ENCODE measurements at places on chromosomes 4 and X.

DNA sequence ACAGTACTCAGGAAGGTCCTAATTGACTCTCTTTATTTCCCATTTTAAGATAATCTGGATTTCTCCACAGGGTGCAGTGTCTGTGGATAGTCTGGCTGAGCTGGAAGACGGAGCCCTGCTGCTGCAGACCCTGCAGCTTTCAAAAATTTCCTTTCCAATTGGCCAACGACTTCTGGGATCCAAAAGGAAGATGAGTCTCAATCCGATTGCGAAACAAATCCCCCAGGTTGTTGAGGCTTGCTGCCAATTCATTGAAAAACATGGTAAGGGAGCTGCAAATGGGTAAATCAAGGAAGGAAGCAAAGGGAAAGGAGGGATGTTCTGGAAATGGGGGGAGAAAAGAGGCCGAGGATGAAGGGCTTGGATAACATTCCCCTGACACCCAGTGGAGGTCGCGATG is 26.0 kb downstream of the ARHGAP36 start:
- no peak for DNase-seq

- no peak for DNase-seq
These were observed 9.0 kb upstream of the TSPYL2 start for GRCh38 chrX:53073115-53073586.

- no peak for DNase-seq
These were observed 107.7 kb upstream of the LRPAP1 start for GRCh38 chr4:3639613-3640586.

- DNase-seq, result no peak
These were observed 57.2 kb downstream of the EGF start for GRCh38 chr4:109969919-109970318.

- DNase-seq, result no peak
These were observed 22.6 kb downstream of the RTL9 start for GRCh38 chrX:110381216-110381615.

GRCh38 chrX:3136161-3136961 is 95.1 kb downstream of the ARSF start:
- DNase-seq, result no peak

GRCh38 chr4:7217474-7218321 is 25.4 kb downstream of the SORCS2 start:
- no peak for DNase-seq

DNA sequence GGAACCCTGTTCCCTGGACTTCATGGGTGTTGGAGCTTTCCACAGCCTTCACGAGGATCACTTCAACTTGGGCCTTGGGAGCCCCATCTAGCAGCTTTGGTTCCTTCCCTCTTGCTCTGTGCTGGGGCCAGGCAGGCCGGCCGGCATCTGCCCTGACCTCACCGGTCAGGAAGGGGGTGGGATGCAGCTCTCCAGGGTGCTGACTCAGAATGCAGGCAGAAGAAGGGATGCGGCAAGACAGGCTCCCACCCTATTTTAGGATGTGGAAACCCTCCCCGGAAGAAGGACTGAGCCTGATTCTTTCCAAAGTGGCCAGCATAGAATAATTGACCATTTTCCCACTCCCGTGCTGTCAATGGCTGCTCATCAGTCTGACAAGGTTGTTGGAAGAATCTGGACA is 47.1 kb downstream of the FHDC1 start:
- no peak for DNase-seq

- DNase-seq, result no peak
These were observed 50.4 kb upstream of the KDR start for GRCh38 chr4:55175779-55176231.

DNA sequence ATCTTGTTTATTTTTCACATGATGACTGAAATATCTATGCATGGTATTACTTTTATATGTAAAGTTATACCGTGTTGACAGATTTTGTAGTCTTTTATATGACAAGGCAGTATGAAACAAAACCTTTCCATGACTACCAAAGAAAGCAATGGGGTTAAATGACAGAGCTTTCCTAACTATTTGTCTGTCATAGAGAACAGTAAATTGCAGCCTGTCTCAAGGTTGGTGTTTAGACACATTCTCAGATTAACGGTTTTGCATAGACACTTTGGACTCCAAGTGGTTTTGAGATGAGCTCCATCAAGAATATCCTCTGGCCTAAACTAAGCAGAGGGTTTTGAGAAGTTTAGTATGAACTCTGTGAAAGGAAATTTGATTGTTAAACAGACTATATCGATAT is 180.7 kb upstream of the TENM3 start:
- DNase-seq, result no peak

DNA sequence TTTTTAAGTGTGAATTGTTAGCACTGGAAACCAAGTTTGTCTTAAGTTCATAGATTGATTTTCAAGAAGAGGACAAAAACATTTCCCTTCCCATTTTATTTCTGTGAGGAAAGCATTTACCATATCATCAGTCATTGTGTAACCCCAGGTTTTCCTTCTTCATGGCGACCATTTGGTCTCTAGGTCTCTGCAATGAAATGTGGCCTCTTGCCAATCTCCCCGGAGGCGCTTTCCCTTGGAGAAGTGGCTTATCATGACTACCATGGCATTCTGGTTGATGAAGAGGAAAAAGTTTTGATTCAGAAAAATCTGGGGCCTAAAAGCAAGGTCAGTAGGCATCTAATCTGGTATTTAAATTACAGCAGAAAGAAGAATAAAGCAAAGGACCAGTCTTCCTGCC is 54.4 kb downstream of the ADD1 start:
- DNase-seq, result no peak

DNA sequence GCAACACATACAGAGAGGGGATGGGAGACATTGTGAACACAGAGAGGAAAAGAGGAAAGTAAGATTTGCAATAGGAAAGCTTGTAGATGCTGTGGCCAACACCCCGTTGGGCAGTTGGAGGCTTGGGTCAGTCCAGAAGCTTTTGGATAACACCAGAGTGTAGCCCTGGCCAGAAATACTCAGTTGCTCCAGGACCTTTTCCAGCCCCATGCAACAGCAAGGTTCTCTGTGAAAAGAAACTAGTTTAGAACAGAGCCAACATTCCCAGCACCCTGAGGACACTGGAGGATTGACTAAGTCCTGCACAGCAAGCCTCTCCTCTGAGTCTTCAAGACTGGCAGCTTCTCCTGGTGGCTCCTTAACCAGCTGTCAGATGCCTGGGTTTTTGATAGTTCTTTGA is 27.9 kb upstream of the NAF1 start:
- no peak for DNase-seq

GRCh38 chrX:152600853-152601633 is 36.7 kb upstream of the GABRQ start:
- no peak for DNase-seq
